ENCODE measurements at places on chromosomes 11 and 22.

GRCh38 chr11:110772863-110773262 lies 60.6 kb upstream of the ARHGAP20 start:
- DNase-seq: no peak

- DNase-seq: no peak
These were observed 6.0 kb upstream of the RAB3IL1 start for GRCh38 chr11:61923166-61924063.

- peak; percentile 6 for DNase-seq
These were observed 218.4 kb downstream of the ADAMTS15 start for GRCh38 chr11:130666781-130667251.

GRCh38 chr22:24101966-24102365 lies 79.3 kb upstream of the SUSD2 start:
- no peak for DNase-seq

DNA sequence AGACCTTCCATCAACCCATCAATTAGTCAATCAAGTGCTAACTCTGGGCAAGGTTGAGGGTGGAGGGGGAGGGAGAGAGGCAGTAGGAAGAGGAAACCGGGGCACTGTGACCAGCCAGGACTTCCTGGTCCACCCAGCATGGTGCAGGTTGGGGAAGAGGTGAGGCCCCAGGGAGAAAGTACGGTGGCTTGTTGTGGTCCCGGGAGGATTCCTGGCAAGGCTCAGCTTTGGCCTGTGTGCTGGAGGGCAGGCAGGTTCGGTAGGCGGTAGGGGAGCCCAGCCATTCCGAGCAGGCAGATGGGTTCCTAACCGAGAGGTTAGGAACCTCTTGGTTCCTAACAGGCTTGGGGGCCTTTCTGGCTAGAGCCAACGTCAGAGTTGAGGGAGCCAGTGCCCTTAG lies 10.8 kb downstream of the ST14 start:
- DNase-seq: no peak

DNA sequence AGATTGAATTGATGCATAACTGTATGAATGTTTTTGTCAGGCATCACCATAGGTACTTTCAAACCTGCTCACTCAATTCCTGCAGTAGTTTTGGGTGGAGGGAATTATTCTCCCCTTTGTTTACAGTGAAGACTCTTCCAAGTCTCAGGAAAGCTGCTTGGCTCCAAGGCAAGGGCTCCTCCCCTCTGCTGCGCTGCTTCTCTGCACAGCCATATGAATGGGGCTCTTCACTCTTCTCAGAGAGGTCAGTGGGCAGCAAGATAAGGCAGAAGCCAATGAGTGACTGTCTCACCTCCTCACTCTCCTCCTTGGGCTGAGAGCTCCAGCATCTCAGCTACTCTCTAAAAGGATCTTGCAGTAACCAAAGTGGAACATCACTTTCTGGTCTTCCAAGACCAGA lies 165.7 kb upstream of the TTC12 start:
- no peak for DNase-seq

GRCh38 chr11:103086461-103086860 lies 5.5 kb downstream of the DCUN1D5 start:
- no peak for DNase-seq

GRCh38 chr11:59208956-59209355 lies 3.8 kb downstream of the MPEG1 start:
- no peak for DNase-seq
